ENCODE measurements at places on chromosomes 7 and 10. TPM values are rescaled to one million over a fixed set of nuclear protein-coding genes. Genes with fewer than 3 reads are reported as not detected.

DNA sequence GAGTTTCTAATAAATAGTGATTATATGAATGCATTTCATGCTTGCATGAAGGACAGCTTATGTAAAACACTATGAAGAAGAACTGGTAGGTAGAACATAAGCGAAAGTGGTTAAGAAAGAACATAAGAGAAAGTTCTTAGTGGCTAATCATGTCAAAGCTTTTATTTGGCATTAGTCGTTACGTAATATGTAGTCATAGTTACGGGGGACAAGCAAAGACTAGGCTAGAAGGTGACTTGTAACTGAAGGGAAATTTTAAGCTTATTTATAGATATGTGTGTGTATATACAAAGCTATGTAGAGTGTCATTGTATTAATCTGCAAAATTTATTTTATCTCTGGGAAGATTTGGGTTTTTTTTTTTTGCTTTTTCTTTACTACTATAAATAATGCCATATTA lies 36.9 kb downstream of the CAPZA2 start:
- no peak for DNase-seq
- H3K4me3 ChIP-seq: no peak overlapping the region

- no peaks in the 10 kb centered on the region for H3K4me1 ChIP-seq
- H3K27me3 ChIP-seq: no peaks in the 10 kb centered on the region
- H3K36me3 ChIP-seq: no peaks in the 10 kb centered on the region
- H3K27ac ChIP-seq: no peak overlapping the region
These were observed 16.2 kb downstream of the PKD1L1 start for GRCh38 chr7:47932016-47932415.

The KIAA1217 gene
- total RNA-seq: not detected

DNA sequence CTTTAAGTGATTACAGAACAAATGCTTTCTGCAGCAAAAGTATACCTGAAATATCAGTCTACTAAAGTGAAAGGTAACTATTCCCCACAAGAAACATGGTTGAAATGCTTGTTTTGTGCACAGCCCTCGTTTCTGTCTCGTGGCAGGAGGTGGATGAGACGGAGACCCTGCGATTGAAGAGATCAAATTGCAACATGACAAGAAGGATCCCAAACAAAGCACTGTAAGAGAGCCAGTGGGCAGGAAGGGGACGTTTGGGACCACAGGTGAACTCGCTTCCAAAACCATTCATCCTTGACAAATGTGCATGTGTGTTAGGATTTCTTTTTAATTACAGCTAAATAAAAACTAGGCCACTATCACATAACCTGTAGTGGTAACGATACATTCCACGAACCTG lies 192.6 kb downstream of the CCSER2 start:
- peaks cover 3% of the 10 kb centered on the region for H3K4me1 ChIP-seq
- H3K27me3 ChIP-seq: no peaks in the 10 kb centered on the region
- peaks cover 10% of the 10 kb centered on the region for H3K36me3 ChIP-seq
- no peak for DNase-seq
- H3K27ac ChIP-seq: no peak overlapping the region

The ASB10 gene
- total RNA-seq: not detected

DNA sequence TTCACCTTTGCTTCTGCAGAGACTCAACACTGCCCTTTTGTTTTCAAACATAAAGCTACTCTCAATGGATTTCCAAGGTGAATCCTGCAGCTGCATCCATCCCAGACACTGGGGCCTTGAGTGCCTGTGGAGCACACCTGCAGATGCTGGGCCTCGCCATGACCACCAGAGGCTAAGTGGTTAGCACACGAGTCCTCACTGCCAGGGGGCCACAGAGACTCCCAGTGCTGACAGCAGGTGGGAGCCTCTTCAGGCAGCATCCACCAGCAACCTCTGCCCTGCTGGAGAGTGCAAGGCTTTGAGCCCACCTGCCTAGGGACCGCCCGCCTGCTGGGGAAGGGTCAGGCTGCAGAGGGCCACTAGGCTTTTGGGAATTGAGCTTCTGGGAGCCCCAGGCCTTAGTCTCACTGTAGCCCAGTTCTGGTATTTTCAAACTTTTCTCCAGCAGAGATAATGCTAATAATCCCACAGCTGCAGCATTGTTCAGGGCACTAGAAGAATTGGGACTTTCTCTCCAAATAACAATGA lies 9.4 kb upstream of the HPS1 start:
- no peak for DNase-seq
- H3K36me3 ChIP-seq: no peaks in the 10 kb centered on the region
- H3K27me3 ChIP-seq: peaks cover 17% of the 10 kb centered on the region
